Karpas-422 (cell line): ENCODE measurements at places on chromosomes 11 and 22.

GRCh38 chr11:5847711-5848110, 6.0 kb upstream of the OR52E6 start:
- H3K4me3 ChIP-seq, result no peak overlapping the region
- no peaks in the 10 kb centered on the region for H3K4me1 ChIP-seq
- DNase-seq, result no peak
- no peaks in the 10 kb centered on the region for H3K27me3 ChIP-seq
- H3K36me3 ChIP-seq, result no peaks in the 10 kb centered on the region

DNA sequence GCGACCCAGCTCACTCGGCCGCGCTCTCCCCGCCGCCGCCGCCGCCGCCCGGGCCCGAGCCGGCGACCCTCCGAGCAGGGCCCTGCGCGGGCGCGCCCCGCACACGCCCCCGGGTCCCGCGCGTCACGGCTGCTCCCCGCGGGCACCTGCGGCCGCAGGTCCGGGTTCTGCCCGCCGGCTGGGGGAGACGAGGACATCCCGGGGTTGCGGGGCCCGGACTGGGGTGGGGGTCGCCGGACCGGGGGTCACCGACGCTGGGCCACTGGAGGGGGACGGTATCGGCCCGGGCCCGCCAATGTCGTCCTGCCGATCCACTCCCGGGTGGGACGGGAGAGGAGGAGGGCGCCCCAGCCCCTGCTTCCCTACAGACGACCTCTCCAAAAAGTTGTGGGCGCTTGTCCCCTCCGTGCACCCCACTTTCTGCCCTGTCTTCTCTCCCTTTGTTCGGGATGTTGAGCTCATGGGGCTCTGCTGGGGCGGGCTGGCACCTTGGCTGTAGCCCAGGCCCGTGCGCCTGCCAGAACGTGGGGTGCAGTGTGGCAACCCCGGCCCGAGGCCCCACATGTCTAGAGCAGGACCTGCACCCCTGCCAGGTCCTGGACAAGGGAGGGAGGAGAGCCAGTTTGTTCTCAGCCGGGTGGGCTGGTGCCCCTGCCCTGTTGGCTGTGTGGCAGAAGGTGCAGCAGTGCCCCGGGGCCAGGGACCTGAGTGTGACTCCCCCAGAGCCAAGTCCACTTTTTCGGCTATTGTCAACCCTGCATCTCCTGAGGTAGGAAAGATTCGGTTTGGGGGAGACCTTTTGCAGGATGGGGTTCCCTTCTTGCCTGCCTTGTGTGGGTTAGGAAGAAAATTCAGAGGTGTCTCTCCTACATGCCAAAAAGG, 40.2 kb upstream of the CELSR1 start:
- H3K4me1 ChIP-seq, result peaks cover 35% of the 10 kb centered on the region
- H3K4me3 ChIP-seq, result peak overlapping the region; percentile 60
- DNase-seq, result peak; percentile 59
- H3K27ac ChIP-seq, result no peak overlapping the region
- H3K36me3 ChIP-seq, result no peaks in the 10 kb centered on the region

GRCh38 chr11:116787786-116788486, at the start of gene ZPR1:
Gene ZPR1, minus strand, starts transcription at chr11:116788023. Its CDS starts 33 bp downstream, at chr11:116787990.
- H3K4me1 ChIP-seq, result peaks cover 15% of the 10 kb centered on the region
- peak within 1 kb of the TSS; percentile 87 for H3K4me3 ChIP-seq
- no peak within 1 kb of the TSS for H3K27ac ChIP-seq
- H3K27me3 ChIP-seq, result no peaks in the 10 kb centered on the region
- DNase-seq, result peak; percentile 85
- peaks cover 7% of the 10 kb centered on the region for H3K36me3 ChIP-seq

- H3K4me3 ChIP-seq, result no peak overlapping the region
- no peaks in the 10 kb centered on the region for H3K4me1 ChIP-seq
- H3K27ac ChIP-seq, result no peak overlapping the region
- DNase-seq, result no peak
- H3K36me3 ChIP-seq, result no peaks in the 10 kb centered on the region
- H3K27me3 ChIP-seq, result no peaks in the 10 kb centered on the region
Observed at GRCh38 chr11:34214961-34215805, 109.8 kb downstream of the NAT10 start.

DNA sequence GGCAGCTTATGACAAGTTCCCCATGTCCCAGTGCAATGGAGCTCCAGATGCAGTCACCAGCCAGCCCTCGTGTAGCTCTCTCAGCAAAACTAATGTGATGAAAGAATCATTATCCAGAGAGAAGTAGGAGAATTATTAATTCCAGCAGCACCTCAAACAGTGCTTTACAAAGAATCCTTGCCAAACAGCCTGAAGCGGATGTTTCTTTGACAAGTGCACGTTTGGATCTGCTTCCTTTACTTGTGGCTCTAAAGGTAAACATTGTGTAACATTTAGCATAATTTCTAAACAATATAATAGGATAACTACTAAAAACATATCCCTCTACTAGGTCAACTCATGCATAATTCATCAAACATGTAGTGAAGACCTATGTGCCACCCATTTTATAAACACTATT, 197.0 kb downstream of the FAM181B start:
- DNase-seq, result no peak
- H3K4me1 ChIP-seq, result no peaks in the 10 kb centered on the region
- no peak overlapping the region for H3K27ac ChIP-seq
